ENCODE measurements at places on chromosomes 16 and 17. TPM values are rescaled to one million over a fixed set of nuclear protein-coding genes. Genes with fewer than 3 reads are reported as not detected.

- no peak overlapping the region for H3K4me3 ChIP-seq
- H3K27me3 ChIP-seq = no peaks in the 10 kb centered on the region
- no peaks in the 10 kb centered on the region for H3K36me3 ChIP-seq
- H3K4me1 ChIP-seq = peaks cover 36% of the 10 kb centered on the region
- no peak for DNase-seq
These were observed 32.1 kb downstream of the CDK5RAP3 start for GRCh38 chr17:48002916-48003416.

DNA sequence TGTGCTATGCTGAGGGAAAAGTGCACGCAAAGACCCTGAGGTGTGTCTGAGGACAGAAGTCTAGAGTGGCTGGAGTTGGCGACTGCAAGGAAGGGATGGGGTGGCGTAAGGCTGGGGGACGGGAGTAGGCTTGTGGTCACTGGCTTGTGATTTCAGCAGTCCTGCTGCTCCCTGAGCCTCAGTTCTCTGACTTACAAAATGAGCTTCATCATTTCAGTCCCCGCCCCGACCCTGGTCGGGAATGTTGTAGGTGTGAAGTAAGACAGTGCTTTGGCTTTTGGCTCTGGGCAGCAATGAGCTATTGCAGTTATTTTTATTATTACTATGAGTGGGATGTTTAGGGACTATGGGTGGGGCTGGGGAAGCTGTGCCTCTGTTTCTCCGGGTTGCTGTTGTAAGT lies 8.6 kb downstream of the ADGRG1 start:
- peak overlapping the region; percentile 43 for H3K27ac ChIP-seq
- no peaks in the 10 kb centered on the region for H3K27me3 ChIP-seq
- H3K4me1 ChIP-seq = peaks cover 22% of the 10 kb centered on the region
- no peak overlapping the region for H3K4me3 ChIP-seq

GRCh38 chr17:58247511-58248363 lies 9.4 kb downstream of the LPO start:
- H3K27me3 ChIP-seq = peaks cover 95% of the 10 kb centered on the region
- H3K27ac ChIP-seq = no peak overlapping the region
- DNase-seq = no peak
- H3K4me1 ChIP-seq = peaks cover 13% of the 10 kb centered on the region
- no peak overlapping the region for H3K4me3 ChIP-seq
- H3K36me3 ChIP-seq = no peaks in the 10 kb centered on the region

DNA sequence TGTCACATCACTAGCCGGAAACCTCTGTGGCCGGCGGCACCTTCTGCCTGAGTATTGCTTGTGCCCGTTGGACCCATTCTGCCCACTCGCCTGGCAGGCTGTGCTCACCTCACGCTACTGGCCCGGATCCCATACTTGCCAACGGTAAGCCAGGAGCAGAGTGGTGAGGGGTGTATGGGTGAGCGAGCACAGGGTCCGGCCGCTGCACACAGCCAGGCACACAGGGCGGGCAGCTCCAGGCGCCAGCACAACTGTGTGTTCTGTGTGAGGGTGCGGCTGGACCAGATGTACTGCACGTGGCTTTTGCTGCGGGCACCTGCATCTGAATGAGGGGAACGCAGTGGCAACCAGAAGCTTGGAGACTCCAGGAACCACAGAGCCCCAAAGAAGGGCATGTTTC lies 455.7 kb downstream of the CDH8 start:
- no peak overlapping the region for H3K4me3 ChIP-seq
- peaks cover 3% of the 10 kb centered on the region for H3K27me3 ChIP-seq
- no peak overlapping the region for H3K27ac ChIP-seq
- peaks cover 8% of the 10 kb centered on the region for H3K4me1 ChIP-seq

Gene SYNGR3
- total RNA-seq = 0.49 TPM

DNA sequence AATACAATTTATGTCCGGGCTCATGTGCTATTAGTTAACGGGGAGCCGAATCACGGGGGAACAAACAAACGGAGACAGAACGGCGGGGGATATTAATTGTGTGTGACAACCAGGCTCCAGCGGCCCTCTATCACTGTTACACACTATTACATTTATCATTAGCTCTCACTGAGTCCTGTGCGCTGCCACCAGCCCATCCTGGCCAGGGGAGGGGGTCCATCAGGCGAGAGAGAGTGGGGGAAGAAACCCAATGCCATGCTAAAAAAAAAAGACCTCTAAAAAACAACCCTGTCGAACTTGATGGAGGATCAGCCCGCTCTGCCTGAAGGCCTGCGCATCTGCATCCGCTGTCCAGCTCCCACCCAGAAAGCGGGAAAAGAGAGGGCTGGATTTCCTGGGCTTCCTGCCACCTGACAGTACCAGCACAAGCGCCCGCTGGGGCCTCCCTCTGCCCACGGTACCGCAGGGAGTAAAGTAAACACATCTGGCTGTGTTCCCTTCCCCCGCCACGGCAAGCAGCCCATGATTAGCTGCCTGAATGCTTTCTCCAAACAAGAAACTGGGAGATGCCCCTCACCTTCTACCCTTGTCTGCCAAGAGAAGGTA lies 41.7 kb downstream of the PIPOX start:
- peaks cover 11% of the 10 kb centered on the region for H3K4me1 ChIP-seq
- no peaks in the 10 kb centered on the region for H3K27me3 ChIP-seq
- H3K27ac ChIP-seq = peak overlapping the region; percentile 56

DNA sequence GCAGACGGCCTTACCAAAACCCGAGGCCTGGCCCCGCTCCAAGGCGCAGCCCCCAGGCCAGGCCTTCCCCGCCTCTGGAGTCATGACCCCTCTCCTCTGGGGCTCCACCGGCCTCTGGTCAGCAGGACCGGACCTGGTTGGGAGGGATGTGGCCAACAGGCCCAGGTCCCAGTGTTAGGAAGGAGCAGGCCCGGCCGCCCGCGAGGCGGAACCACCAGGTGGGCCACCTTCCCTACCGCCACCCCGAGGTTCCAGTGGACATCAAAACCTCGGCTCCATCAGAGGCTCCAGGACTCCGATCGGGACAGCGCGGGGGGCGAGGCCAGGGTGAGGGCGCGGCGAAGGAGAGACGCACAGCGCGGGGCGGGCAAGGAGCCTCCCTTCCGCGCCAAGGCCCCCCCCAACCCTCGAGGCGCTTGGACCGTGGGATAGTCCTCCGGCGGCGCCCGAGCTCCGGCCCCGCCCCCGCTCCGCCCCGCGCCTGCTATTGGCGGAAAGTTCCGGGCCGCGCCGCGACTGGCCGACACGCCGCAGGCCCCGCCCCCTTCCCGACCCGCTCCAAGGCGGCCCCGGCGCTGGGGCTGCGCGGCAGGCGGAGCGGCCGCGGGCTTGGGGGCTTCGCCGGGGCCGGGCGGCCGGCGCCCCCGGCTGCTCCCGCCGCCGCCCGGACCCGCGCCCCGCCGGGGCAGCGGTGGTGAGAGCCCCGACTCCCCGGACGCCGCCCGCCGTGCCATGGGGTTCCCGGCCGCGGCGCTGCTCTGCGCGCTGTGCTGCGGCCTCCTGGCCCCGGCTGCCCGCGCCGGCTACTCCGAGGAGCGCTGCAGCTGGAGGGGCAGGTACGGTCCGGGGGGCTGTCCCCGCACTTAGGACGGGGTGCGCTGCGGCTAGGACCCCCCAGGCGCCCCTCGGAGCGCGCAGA lies at the start of gene METRN:
METRN (plus strand) TSS at position 561 of the 919 bp plus-strand sequence; CDS start at position 733, 172 bp downstream.
- H3K4me3 ChIP-seq = peak within 1 kb of the TSS; percentile 56
- H3K27ac ChIP-seq = no peak within 1 kb of the TSS
- peaks cover 8% of the 10 kb centered on the region for H3K4me1 ChIP-seq
- DNase-seq = peak; percentile 94
- H3K36me3 ChIP-seq = no peaks in the 10 kb centered on the region
- H3K27me3 ChIP-seq = peaks cover 52% of the 10 kb centered on the region

Gene TMEM88
- total RNA-seq = 15.4 TPM

DNA sequence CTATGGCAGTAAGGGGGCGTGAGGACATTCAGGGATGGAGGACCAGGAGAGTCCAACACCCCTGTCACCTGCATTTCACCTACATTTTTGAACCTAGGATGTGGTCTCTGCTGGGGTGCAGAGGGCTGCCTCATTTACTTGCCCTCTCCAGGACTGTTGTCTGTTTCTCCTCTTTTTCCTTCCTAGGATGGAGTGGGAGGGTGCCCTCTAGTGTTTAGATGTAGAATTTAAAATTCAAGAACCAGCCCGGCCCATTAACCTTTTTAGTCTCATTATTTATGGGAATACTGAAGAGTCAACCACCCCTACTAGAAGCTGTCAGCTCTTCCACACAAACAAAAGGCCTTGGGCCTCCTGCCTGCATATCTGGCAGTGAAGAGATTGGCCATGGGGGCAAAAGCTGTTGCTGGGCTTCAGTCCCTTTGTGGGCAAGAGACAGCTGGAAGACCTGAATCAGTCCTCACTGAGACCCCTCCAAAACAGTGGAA lies 2.5 kb upstream of the STARD3 start:
- H3K36me3 ChIP-seq = no peaks in the 10 kb centered on the region
- no peak for DNase-seq
- peaks cover 18% of the 10 kb centered on the region for H3K27me3 ChIP-seq
- no peak overlapping the region for H3K4me3 ChIP-seq
- H3K4me1 ChIP-seq = peaks cover 35% of the 10 kb centered on the region
- no peak overlapping the region for H3K27ac ChIP-seq

DNA sequence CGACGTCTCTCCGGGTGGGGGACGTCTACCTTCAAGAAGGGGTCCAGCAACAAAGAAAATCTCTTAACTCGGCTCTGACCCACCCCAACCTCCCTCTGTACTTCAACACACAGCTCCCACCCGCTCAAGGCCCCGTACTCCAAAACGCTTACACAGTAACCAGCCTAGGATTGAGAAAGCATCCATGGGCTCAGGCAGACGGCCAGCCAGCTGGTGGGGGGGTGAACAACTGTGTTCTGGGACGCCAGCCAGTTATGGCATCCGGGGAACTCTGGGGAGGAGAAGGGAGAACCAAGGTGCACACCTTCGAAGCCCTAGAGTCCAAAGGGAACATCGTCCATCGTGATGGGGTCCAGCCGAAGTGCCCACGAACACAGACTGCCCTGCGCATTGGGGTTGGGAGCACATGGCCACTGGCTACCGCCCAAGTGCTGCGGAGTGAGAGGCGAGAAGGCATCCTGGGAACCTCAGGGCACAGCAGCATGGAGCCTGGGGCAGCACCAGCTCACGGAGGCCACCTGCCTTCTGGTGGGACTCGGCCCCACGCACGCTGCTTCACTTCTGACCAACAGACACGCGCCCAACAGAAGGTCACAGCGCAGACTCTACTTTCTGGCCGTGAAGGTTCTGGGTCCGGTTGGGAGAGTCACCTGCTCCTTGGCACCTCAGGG lies 14.3 kb downstream of the SLC16A3 start:
- H3K27ac ChIP-seq = no peak overlapping the region
- H3K27me3 ChIP-seq = no peaks in the 10 kb centered on the region

Gene CMTM1
- 10.0 TPM for total RNA-seq

DNA sequence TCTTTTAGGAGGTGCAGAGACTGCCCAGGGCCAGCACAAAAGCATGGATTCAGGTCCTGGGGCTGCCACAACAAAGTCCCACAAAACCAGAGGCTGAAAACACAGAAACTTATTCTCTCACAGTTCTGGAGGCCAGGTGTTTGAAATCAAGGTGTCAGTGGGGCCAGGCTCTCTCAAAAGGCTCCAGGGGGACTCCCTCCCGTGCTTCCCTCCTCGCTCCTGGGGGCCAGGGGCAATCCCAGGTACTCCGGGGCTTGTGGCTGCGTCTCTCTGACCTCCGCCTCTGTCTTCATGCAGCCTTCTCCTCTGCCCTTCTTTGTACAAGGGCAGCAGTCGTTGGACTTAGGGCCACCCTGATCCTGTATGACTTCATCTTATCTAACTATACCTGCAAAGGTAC lies 8.3 kb upstream of the RBFOX3 start:
- peak; percentile 3 for DNase-seq
- H3K36me3 ChIP-seq = no peaks in the 10 kb centered on the region
- no peak overlapping the region for H3K4me3 ChIP-seq
- H3K4me1 ChIP-seq = no peaks in the 10 kb centered on the region

Gene SMURF2
- 41.2 TPM for total RNA-seq
